ENCODE measurements at places on chromosomes 13 and 19. TPM values are rescaled to one million over a fixed set of nuclear protein-coding genes. Genes with fewer than 3 reads are reported as not detected.

IGFL4 gene
- total RNA-seq = not detected

RNF225 gene
- total RNA-seq = 0.32 TPM

PSG1 gene
- 17.2 TPM for total RNA-seq

CLEC4M gene
- total RNA-seq = not detected

DIAPH3 gene
- 8.4 TPM for total RNA-seq

RASL11A gene
- total RNA-seq = 1.1 TPM

ZNF439 gene
- total RNA-seq = 7.2 TPM

ITGBL1 gene
- 89.6 TPM for total RNA-seq

Data from hair follicle dermal papilla cell (primary cell).